ENCODE measurements at places on chromosomes 1 and 21.

DNA sequence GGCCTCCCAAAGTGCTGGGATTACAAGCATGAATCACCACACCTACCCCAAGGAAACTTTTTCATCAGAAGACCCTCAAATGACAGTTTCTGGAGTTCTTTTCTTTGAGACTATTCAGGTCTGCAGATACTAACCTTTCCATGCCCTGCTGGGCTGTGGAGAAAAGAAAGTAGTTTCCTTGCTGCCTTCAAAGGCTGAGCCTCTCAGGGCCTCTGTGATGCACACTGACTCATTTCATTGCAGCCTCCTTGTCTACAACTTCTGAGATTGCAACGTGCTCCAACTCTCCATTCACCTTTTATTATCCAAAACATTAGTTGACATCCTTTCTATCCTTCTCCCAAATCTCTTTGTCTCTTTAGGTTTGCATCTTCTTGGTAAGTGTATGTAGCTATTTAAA is 8.8 kb upstream of the SAMSN1 start:
- no peak for DNase-seq

DNA sequence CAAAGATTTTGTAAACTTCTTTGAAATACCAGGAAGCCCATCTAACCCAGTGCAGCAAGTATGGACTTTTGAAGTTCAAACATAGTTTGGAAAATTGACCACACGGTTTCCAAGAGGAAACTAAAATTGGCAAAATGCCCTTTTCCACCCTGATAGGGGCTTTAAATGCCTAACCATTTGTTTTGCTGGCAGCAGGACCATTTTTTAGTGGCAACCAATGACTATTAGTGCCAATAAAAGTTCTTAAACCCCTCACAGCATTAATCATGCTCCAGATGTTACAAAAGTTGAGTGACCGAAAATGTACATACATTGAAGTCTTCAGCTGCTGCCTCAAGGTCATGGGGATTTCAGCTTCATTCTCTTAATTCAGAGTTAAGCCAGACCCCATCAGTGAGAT is 46.4 kb upstream of the ENAH start:
- no peak for DNase-seq

DNA sequence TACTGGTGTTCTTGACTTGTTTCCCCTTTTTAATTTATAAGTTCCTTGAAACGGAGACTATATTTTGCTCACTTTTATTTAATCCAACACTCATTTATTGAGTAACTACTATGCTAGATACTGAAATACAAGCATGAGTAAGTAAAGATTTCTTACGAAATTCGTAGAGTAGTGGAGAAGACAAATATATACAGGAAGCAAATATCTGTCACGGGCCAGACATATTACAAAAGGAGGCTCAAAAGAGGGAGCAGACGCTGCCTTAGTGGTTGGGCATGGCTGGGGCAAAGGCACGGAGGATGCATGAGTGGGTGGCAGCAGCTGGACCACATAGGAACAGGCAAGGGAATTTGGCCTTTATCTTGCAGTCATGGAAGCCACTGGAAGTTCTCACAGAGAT is 6.8 kb downstream of the NCF2 start:
- no peak for DNase-seq

GRCh38 chr1:7552402-7552801 is 218.7 kb upstream of the VAMP3 start:
- no peak for DNase-seq

- no peak for DNase-seq
Measured at GRCh38 chr1:172473842-172474241, 30.0 kb upstream of the PIGC start.

DNA sequence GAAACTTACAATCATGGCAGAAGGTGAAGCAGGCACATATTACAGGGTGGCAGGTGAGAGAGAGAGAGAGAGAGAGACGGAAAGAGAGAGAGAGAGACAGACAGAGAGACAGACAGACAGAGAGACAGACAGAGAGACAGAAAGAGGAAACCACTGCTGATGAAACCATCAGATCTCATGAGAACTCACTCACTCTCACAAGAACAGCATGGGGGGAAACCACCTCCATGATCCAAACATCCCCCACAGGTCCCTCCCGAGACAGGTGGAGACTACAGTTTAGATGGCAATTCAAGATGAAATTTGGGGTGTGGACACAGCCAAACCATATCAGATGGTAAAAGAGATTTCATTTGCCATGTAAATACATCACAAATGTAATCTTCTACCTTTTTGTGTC is 708.1 kb downstream of the MRPL39 start:
- no peak for DNase-seq

DNA sequence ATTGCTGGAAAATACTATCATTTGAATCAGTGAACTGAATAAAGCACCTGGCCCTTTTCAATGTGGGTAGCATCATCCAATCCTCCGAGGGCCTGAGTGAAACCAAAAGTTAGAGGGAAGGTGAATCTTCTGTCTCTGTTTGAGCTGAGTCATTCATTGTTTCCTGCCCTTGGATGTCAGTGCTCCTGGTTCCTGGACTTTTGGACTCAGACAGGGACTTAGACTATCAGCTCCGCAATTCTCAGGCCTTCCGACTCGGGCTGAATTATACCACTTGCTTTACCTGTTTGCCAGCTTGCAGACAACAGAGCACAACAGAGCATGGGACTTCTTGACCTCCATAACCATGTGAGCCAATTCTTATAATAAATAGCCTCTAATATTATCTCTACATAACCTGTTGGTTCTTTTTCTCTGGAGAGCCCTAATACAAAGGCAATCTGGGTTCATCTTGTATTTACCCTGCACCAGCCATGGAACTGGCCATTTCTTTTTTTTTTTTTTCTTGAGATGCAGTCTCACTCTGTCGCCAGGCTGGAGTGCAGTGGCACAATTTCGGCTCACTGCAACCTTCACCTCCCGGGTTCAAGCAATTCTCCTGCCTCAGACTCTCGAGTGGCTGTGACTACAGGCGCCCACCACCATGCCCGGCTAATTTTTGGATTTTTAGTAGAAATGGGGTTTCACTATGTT is 19.2 kb upstream of the VASH2 start:
- DNase-seq = no peak

DNA sequence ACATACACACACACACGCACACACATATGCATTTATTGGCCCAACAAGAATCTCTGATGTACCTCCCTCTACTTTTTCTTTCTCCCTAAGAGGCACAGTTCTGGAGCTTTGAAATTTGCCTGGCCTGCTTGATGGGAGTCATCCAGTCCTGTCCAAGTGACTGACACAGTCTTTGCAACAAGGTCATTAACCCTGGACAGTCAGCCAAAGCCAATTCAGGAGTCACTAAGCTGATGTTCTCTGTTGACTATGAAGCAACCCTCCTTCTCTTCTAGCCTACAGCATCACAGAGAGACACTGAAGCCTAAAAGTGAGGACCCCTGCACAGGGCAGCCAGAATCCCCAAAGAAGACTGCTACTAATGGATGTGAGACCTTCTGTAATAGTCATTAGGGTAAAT is 123.1 kb downstream of the HHIPL2 start:
- no peak for DNase-seq

DNA sequence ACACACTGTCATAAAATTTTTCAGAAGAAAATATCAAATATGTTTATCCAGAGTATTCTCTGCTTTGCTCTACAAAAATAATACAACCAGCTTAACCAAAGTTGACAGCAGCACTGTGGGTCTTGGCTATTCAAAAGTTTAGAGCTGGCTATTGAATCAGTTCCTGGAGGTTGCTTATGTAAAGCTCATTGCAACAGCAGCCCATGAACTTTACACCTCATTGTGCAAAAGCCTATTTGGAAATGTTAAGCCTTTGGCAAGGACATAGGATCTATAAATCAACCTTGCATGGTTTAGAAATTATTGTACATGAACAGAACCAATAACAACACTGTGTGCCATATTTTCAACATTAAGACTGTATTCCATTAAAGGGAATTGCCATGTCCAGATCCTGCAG is 714.9 kb downstream of the ADGRL2 start:
- no peak for DNase-seq

DNA sequence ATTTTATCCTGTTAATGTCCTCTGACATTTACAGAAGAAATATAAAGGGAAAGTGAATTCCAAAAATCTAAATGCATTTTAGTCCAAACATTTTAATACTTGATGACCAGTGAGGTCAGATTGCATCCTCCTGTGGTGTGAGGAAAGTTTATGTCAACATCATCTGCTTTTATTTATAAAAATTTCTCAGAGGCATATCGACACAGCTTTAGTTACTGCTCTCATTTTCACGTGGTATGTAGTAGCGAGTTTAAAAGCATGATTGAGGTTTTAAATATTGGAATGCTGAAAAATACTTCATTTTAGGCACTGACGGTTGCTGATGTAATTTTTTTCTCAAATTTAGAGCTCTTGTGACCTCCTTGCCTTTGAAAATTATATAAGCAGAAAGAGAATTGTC is 234.8 kb downstream of the HMCN1 start:
- DNase-seq = no peak

- no peak for DNase-seq
Measured at GRCh38 chr1:208061118-208061517, 150.2 kb upstream of the CD34 start.

GRCh38 chr1:210882414-210883221 is 251.3 kb downstream of the KCNH1 start:
- DNase-seq = no peak

- no peak for DNase-seq
Measured at GRCh38 chr1:246146804-246147523, 360.1 kb downstream of the SMYD3 start.

DNA sequence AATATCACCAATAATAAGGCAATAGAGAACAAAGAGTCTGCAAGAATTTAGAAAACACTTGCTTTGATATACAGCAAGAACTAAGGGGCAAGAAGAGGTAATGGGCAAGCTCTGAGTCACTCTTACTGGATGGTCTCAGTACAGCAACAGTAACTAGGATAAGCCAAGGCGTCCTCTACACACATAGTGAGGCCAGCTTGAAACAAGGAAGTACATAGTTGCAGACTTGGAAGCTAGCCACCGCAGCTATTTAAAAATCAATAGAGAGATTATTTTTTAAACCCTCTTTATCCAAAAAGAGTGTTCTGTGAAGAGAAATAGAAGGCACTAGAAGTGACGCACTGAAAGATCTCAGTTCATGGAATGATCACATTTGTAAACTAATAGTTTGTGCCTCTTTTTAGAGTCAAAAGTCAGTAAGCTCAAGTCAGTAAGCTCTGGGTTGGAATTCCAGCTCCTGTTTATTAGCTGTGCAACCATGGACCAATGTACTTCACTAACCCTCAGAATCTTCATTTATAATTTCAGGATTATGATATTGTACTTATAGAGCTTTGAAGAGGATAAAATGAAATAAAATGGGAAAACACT is 118.6 kb downstream of the AKT3 start:
- peak; percentile 70 for DNase-seq

DNA sequence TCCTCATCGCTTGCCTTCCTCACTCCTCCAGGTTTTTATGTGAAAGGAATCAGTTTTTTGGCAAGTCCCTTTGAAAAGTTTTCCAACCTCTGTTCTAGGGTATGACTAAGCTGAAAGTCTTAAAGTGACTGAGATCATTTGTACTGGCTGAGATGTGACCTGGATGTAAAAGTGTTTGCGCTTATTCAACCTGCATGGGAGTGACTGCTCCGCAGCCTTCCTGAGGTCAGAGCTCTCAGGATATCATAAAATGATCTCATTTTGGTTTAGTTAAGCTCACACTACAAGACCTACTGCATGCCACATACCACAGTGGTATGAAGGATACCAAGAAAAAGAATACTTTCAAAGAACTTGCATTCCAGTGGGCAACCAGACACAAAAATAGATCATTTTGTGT is 29.8 kb upstream of the TADA1 start:
- no peak for DNase-seq

DNA sequence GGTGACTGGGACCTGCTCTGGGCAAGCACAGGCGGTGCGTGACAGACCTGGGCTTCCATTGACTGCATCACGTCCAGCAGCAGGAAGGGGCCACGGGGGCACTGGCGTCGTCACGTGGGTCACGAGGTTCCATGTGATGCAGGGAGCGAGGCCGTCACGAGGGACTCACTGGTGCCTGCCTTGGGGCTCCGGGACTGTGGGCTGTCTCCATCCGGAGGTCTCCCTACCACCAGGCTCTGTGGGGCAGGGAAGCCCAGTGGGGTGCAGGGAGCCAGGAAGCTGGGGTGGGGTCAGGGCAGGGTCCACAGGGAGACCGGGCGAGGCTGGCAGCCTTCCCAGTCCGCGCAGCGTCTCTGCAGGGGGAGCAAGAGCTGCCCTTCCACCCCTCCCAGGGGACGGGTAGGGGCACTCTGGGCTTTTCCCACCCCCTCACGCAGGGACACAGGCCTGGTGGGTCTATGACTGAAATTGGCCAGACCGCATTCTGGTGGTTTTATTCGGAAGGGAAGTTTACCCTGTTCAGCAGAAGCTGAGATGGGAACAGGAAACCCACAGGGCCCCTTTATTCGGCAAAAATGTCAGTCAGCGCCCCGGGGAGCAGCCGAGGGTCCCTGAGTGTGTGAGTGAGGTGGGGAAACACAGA is 416 bp upstream of the TNFRSF14 start:
- peak; percentile 28 for DNase-seq

DNA sequence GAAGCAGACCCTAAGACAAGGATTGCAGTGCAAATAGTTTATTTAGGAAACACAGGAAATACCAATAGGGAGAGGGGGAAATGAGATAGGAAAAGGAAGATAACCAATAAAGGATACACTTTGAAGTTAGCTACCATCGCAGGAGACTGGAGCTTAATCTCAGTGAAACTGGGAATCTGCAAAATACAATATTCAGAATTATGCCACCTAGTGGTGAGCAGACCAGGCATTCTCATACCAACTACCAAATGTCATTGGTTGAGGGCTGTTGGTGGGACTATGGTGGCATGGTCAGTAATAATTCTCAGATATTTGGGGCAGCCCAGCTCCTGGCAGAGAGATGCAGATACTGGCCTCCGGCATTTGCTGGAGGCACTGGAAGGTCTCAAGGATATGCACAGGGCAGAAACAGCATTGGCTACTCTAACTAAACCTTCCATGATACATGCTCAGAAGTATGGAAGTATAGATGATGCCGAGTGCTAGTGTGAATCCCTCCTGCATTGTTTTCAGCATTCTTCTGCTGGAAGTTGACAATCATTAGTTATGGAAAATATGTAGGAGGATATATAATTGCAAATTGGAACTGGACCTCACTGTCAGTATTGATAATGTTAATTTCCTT is 11.8 kb upstream of the ZFP69B start:
- peak; percentile 49 for DNase-seq

DNA sequence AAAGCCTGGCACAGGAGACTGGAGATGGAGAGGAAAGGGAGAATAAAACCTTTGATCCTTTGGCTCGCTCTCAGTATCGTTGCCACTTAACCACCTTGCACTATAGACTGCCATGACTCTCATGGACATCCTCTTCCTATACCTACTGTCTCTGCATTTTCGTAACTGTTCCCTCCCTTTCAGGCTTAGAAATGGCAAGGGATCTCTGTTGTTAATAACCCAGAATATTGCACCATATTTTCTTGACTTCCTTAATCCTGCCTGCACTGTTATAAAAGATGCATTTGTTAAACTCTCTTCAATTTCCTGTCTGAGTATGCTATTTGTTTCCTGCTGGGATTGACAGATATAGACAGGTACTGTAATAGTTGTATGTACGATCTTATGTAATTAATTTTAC is 38.6 kb downstream of the CYYR1 start:
- no peak for DNase-seq

- peak; percentile 86 for DNase-seq
Measured at GRCh38 chr1:59947047-59947938, 20.7 kb upstream of the CYP2J2 start.

All from midbrain (tissue), 1 donor.